NCI-H1417 treated with DMSO at 0.1 percent for 48 hours (cell line): ENCODE measurements at places on chromosomes 7 and 10.

- DNase-seq, result no peak
Observed at GRCh38 chr10:33006342-33006887, 48.4 kb upstream of the ITGB1 start.

DNA sequence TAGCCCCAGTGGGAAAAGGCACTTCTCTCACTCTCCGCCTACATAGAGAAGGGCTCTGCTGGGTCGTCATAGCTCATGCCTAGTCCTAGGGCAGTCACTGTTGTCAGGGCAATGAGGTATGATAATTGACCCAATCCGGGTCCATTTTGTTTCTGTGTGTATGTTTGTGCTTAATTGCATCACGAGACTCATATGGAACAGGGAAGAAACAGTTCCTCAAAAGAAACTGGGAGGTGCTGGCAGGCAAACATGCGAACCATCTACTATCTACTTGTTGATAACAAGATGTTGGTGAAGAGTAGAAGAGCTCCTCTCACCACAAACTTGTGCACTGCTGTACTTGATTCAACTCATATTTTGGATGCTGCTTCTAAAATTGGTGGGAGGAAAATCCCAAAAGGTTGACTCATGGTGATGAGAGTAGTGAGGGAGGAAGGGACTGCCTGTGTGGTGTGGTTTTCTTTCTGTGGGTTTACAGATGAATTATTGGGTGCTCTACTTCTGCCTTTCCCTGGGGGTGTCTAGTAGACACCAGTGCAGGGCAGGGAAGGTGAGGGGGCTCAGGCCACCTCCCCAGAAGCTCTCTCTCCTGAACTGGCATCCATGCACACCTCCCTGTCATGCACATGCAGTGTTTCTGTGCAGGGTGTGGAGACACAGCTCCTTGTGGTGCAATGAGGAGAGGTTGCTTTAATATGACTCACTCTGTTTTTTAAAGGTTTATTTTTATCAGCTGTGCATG is 29.4 kb downstream of the LSMEM1 start:
- no peak for DNase-seq

DNA sequence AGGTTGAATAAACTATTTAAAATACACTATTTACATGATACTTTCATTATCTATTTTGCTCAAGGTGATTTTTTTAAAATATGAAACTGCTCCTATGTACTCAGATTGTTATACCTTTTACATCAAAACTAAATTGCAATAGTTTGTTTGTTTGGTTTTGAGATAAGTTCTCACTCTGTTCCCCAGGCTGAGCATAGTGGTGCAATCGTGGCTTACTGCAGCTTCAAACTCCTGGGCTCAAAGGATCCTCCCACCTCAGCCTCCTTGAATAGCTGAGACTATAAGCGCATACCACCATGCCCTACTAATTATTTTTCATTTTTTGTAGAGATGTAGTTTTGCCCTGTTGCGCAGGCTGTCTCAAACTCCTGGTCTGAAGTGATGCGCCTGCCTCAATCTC is 12.7 kb downstream of the TAS2R60 start:
- no peak for DNase-seq

GRCh38 chr7:75991531-75992082 is 2.8 kb downstream of the TMEM120A start:
- DNase-seq, result no peak

DNA sequence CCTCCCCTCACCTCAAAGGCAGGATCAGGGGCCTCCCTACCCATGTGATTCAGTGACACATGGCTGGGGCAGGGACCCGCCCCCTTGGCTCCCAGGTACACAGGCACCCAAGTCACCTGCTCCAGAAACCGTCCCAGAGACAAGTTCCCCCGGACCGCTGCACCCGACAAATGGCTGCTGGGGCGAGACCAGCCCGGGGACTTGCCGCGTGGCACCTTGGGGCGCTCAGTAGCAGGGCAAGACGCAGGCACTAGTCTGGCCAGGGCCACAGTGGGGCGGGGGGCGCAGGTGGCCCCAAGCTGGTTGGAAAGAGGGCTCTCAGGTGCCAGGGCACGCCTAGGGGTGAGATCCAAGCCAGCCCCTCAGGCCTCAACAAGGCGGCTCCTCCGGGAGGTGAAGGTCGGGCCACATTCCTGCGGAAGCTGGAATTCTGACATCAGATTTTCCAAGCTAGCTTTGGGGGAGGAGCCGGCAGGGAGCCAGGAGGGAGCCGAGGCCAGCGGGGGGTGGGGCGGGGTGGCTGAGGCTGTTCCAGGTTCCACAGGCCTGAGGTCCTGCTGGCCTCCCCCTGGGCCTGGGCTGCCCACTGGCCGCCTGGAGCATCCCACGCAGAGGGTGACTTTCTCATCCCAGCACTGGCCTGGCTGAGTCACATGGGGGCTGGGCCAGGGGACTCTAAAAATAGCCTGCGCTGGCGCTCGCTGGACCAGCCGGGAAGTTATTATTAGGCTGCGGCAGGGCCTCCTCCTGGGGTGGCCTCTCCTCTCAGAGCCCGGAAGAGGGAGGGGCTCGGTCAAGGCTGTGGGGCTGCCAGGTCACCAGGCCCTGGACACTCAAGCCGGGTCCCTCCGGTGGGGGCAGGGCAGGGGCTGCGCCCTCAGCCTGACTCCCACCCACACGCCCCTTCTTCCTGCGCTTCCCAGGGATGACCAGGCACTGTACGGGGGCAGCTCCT is 20.5 kb upstream of the INPP5A start:
- no peak for DNase-seq

DNA sequence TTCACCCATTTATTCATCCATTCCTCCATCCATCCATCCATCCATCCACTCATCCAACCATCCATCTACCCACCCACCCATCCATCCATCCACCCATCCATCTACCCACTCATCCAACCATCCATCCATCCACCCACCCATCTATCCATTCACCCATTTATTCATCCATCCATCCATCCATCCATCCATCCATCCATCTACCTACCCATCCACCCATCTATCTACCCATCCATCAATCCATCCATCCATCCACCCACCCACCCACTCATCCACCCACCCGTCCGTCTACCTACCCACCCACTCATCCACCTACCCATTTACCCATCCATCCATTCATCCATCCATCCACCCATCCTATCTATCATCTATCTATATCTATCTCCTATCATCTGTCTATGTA is 169.4 kb upstream of the SHH start:
- DNase-seq, result no peak

DNA sequence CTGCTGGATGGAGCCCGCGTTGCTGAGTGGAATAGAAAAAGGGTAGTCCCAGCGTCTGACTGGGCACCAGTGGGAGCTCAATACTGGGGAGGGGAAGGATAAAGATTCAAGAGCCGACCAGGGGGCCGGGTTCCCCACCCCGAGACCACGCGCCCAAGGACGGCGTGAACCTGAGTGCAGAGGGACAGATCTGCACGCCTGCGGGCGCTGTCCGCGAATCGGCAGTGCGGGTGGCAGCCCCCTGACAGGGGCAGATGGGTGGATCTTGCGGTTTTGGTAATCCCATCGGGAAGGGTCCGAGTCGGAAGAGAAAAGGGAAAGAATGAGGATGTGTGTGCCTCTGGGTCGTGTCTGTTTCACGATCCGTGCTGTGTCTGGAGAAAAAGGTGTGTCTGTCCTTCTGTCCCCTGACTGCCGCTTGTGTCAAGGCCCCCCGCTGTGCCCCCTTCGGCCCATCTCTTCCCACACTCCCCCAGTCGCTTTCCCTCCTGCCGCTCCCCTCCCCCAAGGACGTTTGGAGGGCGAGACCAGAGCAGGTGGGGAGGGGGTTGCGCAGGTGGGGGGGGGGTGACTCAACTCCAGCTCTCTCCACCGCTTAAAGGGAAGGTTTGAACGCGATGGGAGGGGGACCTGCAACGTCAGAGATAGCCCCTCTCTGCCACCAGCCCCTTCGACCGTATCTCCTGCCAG is 734 bp upstream of the VGF start:
- no peak for DNase-seq
